Coronary artery (tissue), 2 donors: ENCODE measurements at places on chromosomes 11 and 22.
A peak's percentile ranks its signal among the peaks of the same experiment; 100 is the strongest.

DNA sequence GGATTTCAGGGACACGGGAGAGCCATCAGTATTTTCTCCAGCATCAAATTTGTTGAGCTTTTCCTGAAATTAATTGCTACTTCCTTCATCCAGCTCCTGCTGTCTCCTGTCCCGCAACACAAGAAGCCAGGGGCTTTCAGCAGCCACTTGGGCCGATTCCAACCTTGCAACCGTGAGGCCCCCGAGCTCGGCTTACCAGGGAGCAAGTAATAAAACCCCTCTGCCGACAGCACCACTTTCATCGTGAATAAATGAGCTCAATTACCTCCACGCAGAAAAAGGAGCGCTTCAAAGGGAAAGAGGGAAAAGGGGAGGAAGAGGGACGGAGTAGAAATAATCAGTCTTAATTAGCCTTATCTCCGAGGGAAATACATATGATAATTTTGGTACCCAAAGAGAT is 76.6 kb downstream of the CELSR1 start:
- no peak for DNase-seq

GRCh38 chr22:22618923-22619322 is 25.5 kb upstream of the GGTLC2 start:
- DNase-seq: no peak

GRCh38 chr11:47725442-47726117 is 10.4 kb upstream of the AGBL2 start:
- DNase-seq: no peak

DNA sequence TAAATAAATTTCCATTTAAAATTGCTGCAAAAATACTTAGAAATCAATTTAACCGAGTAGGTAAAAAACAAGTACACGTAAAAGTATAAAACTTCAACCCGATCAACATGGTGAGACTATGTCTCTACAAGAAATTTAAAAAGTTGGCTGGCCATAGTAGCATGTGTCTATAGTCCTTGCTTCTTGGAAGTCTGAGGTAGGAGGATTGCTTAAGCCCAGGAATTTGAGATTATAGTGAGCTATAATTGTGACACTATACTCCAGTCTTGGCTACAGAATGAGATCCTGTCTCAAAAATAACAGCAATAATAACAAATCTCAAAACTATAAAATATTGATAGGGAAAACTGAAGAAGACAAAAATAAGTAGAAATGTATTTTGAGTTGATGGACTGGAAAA is 11.1 kb downstream of the CASP4 start:
- no peak for DNase-seq

GRCh38 chr11:134749040-134749839 is 337.2 kb upstream of the B3GAT1 start:
- peak; percentile 49 for DNase-seq

- no peak for DNase-seq
Measured at GRCh38 chr11:127376301-127376700, 375.7 kb upstream of the KIRREL3 start.

DNA sequence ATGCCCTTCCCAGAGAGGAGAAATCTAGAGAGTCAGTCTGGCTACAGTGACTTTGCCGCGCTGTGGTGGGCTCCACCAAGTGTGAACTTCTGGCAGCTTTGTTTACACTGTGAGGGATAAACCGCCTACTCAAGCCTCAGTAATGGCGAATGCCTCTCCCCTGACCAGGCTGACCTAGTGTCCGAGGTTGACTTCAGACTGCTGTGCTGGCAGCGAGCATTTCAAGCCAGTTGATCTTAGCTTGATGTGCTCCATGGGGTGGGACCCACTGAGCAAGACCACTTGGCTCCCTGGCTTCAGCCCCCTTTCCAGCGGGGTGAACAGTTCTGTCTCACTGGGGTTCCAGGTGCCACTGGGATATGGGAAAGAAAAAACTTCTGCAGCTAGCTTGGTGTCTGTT is 38.6 kb upstream of the PTH start:
- DNase-seq: no peak

GRCh38 chr11:102201776-102202175 is 91.5 kb downstream of the YAP1 start:
- DNase-seq: no peak

DNA sequence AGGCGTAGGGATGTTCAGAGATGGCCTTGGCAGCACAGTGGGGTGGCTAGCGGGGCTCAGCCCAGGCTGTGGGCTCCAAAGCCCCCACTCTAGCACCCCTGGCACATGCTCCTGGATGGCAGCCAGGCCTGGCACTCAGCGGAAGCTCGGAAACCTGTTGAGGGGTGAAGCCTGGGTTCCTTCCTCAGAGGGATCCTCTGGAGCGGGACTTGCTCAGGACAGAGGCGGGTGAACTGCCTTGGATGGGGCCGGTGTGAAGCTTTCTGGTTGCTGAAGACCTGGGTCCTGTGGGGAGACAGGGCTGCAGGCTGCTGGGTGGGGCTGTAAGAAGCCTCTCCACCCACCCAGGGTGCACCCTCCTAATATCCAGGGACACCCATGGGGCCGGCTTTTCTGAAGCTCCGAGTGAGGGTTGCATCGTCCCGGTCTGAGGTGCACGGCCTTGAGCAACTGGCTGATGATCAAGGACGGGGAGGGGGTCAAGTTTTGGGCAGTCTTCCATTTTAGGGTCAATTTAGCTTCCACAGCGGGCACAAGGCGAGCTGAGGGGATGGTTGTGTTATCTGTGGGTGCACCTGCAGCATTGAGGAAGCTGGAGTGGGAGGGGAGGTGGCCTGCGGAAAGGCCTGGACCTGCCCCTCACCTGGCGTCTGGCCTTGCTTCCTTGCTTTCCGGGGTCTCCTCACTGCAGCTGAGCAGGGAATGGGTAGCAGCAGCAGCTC is 5.2 kb downstream of the MRGPRE start:
- DNase-seq: no peak

- peak; percentile 88 for DNase-seq
Measured at GRCh38 chr22:37633625-37634416, 5.6 kb upstream of the SH3BP1 start.

GRCh38 chr11:110710628-110711381 is 1.4 kb downstream of the ARHGAP20 start:
- DNase-seq: peak; percentile 70

DNA sequence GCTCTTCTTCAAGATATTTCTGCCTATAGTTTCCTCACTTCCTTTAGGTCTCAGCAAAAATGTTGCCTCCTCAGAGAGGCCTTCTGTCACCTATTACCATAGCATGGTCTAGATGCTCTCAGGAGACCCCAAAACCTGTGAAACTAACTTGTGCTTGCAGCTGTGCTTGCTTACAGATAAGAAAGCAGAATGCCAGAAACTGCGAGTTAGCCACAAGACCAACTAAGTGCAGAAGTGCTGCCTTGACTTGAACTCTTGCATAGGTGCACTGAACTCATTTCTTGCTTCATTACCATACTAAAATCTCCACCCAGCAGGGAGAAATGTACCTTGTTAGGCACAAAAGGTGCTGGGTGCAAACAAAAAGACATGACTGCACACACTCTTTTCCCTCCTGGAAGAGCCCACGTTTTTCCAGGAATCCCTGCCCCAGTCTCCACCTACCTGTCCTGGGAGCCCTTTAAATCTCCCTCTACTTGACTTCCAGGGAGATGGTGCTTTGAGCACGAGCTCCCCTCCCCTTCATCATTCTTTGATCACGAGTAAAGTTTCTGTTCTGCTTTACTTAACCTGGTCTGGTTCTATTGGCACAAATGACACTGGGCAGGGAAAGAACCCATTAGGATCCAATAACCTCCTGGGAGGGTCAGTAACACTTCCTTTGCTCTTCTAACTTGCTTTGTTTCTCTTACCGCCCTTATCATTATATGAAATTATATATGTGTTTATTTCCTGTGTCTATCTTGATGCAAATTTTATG is 137.7 kb upstream of the DDI1 start:
- no peak for DNase-seq

- DNase-seq: no peak
Measured at GRCh38 chr11:20002312-20003216, 157.7 kb downstream of the DBX1 start.

DNA sequence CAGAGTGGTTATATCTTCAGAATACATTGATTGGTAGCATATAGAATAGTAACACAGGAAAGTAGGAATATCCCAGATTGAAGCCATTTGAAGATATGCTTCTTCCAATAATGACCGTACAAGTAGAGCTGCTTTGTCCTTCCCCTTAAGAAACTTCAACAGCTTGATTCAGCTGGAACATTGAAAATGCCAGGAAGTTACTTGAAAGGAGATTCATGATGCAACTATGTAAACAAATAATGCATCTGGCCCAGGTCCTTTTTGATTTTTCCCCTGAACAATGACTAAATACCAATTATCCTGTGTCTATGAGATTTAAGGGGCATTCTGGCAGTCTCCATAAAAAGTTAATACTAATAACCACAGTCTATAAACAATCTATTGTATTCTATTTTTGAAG is 3.0 kb downstream of the DKK3 start:
- DNase-seq: no peak

DNA sequence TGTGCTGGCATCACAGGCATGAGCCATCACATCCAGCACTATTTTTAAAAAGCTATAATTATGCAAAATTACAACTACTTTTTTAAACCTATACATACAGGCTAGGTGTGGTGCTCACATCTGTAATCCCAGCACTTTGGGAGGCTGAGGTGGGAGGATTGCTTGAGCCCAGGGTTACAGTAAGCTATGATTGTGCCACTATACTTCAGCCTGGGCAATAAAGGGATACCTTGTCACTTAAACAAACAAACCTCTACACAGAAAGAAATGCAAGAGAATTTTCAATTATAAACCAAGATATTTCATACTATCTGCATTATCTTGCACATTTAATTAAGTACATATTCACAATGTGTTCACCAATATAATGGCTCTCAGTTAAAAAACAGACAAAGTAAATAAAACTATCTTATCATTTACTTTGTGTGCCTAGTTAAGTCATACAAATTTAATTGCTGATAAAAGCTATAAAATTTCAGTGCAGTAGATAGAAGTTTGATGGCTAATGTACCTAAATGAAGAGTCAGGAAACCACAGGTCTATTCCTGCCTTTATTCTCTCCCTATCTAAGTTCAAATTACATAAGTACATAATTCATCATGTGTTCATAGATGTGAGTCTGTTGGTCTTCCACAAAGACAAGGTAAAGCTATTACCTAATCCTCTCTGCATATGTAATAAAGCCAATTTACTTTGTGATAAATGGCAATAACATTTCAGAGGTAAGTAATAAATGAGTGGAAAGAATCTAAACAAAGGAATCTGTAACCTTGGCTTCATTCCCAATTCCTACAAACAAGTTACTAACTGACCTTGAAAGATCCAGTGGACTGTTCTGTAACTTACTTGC is 9.0 kb upstream of the RDX start:
- no peak for DNase-seq

GRCh38 chr22:20021196-20022181 is 579 bp downstream of the TANGO2 start:
- peak; percentile 86 for DNase-seq

GRCh38 chr11:75862437-75862836 is 47.4 kb downstream of the UVRAG start:
- DNase-seq: no peak

- DNase-seq: no peak
Measured at GRCh38 chr22:29029202-29030000, 32.2 kb downstream of the C22orf31 start.

DNA sequence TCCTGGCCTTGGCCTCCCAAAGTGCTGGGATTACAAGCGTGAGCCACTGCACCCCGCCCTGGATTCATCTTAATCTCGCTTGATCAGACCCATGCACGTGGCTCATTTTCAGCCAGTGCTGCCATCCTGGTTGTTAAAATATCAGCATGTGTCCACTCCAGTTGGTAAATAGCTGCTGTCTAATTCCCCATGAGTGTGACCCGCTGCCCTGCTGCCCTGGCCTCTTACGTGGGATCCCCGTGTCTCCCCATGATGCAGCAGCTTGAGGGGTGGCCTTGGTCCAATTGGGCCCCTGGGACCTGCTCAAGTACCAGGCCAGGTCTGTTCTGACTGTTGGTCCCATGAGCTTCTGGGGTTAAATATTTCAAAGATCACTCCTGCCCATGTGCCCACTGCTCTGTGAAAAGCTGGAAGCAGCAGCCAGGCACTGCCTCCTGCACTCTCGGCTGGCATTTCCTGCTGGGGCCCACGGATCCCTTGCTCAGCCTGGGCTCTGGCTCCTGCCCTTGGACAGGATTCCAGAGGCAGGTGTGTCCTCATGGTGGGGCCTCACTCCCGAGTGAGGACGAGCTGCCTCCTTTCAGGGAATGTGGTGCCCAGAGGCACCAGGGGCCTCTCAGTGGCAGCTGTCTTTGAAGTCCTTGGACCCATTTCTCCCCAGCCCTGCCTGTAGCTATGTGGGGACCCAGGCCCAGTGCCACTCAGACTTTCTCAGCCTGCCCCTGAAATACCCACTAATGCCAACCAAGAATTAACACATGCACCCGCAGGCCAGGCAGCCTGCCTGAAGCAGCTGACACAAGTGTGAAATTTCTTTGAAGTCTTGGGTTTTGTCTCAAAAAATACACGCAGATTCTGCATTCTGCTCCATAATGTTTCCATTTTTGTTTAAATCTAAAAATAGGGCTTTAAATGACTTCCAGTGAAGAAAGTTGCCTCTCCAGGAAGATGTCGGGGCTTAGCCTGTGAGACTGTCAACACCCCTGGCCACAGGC is 38.1 kb upstream of the PRDM11 start:
- DNase-seq: no peak

GRCh38 chr22:50396751-50397370 is 53.7 kb downstream of the PPP6R2 start:
- no peak for DNase-seq

- no peak for DNase-seq
Measured at GRCh38 chr11:115391598-115391997, 112.6 kb downstream of the CADM1 start.

- DNase-seq: no peak
Measured at GRCh38 chr11:45056529-45056928, 89.9 kb upstream of the PRDM11 start.

DNA sequence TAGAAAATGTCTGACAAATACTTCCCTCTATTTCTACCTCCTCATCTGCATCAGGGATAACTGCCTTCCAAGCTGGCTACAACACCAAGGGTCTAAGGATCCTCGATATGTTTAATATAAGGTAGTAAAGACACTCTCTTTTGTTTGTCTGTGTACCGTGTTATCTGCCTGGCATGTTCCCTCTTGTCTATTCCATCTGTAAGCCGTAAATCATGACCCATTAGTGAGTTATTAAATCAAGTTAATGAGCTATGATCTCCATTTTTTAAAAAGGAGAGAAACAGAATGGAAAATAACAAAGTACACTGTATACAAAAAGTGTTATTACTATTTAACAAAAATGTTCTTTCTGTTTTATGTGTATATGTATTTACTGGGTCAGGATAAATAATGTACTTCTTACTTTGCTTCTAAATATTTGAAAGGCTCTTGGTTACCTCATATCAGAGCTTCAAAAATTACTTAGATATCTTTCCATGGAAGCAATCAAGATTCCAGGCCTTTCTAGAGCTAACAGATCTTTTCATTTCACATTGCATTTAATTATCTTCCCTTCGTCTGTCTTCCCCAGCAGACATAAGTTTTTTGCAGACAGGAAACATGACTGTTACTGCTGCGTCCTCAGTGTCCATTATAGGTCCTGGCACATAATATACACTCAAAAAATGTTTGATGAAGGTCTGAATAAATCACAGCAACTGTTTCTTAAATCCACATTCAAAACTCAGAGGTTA is 342.6 kb upstream of the CCDC90B start:
- no peak for DNase-seq

GRCh38 chr22:33438273-33438672 is 380.1 kb upstream of the SYN3 start:
- no peak for DNase-seq
